Posterior vena cava (tissue), 2 donors: ENCODE measurements at places on chromosomes 1 and 21. TPM values are rescaled to one million over a fixed set of nuclear protein-coding genes. Genes with fewer than 3 reads are reported as not detected.
A peak's percentile ranks its signal among the peaks of the same experiment; 100 is the strongest.

DNA sequence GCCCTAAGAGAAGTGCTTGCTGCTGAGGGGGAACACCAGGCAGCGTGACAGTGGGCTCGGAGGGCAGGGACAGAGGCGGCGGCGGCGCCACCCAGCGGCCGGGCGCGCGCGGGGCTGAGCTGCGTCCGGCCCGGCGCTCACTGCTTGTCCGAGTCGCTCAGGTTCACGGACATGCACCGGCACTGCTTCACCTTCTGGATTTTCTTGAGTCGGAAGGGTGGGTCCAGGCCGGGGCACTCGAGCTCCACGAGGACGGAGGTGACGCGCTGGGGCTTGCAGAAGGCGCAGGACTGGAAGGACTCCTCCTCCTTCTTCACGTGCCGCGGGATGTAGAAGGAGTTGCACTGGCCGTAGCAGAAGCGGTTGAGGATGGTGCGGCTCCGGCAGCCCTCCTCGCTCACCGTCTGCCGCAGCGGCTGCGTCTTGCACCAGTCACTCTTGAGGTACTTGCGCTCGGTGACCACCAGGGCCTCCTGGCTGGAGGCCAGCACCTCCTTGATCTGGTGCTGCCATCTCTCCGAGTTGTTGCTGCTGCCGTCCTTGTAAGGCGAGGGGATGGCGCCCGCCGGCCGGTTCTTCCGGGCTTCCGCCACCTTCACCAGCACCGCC, 119.0 kb downstream of the GREM2 start:
- no peak for DNase-seq

- DNase-seq: no peak
Observed at GRCh38 chr1:231778009-231778719, 151.6 kb downstream of the DISC1 start.

DNA sequence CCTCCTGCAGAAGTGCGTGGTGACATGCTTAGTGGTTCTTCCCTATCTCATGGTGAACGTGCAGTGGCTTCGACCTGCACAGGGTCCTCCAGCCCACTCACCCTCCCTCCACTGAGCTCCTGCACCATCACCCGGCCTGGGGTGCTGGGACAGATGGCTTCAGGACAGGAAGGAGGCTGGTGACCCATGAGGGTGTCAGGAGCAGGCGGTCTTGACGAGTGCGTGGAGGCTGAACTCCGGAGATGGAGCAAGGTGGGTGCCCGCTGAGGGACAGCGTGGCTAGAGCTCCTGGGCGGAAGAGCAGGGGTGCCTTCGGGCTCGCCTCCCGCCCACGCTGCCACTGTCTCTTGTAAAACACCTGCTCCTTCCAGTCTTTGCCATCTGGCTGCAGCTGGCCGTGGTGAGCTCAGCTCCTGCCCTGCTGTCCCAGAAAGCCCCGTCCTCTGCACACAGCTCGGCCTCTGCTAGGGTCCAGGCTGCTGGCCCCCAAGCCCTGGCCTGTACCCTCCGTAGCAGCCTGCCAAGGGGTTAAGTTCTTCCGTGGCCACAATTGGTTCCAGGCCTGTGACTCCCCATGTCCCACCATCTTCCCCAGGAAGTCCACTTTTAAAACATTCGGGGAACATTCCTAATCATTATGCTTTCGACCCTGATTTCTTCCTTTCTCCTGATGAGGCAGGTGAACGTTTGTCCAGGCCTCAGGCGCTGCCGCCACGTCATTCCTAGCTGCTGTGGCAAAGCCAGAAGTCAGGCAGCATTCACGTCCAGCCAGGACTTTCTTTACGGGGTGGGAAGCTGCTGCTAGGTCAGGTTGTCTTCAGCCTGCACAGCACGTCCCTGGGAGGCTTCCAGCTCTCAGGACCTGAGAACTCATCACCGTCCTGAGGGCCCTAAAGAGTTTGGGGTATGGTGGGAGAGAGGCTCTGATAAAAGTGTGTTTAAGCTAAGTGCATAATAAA, 8.1 kb downstream of the KRTAP10-1 start:
- peak; percentile 77 for DNase-seq

OR2L13 gene
- not detected for total RNA-seq

CLCA4 gene
- total RNA-seq: not detected

GCSAML gene
- total RNA-seq: 0.60 TPM
